ENCODE measurements at places on chromosomes 2 and 18. TPM values are rescaled to one million over a fixed set of nuclear protein-coding genes. Genes with fewer than 3 reads are reported as not detected.

DNA sequence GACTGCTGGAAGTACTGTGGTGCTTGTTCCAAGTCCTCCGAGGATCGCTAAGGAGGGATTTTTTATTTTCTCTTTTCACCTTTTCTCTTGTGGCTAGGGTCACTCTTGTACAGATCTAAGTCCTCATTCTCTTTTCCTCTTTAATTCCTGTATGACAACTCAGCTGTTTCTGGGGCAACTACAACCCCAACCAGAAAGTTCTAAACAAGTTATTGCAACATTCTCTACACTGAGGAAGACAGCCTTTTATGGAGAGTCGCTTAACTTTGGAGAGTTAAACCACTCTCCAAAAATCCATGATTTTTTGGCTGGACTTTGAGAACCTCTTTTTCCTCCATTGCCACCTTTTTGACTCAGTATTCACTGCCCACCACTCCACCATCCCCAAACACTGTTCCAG lies 74.0 kb upstream of the SESTD1 start:
- no peak for DNase-seq

DNA sequence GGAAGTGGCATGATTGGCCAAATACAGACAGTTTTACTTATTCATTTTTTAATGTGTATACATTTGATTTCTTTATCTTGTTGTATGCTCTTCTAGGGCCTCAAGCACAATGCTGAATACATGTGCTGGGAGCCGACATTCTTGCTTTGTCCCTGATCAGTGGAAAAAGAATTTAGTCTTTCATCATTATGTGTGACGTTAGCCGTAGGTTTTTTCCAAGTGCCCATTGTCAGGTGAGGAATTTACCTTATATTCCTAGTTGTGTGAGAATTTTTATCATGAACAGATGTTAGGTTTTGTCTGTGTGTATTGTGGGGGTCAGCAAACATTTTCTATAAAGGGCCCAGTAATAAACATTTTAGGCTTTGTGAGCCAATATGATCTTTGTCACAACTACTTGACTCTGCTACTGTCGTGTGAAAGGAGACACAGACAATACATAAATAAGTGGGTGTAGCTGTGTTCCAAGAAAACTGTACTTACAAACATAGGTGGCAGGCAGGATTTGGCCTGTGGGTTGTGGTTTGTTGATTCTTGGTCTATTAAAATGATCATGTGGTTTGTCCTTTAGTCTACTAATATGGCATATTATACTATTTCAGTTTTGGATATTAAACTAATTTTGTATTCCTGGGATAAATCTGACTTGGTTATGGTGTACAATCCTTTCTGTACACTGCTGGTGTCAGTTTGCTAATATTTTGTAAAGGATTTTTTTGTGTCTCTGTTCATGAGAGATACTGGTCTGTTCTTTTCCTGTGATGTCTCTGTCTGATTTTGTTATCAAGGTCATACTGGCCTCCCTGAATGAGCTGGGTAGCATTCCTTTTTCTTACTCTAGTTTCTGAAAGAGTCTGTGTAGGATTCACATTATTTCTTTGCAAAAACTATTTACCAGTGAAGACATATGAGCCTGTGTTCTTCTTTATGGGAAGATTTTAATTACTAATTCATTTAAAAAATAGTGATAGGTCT lies 132.2 kb upstream of the SMAD7 start:
- DNase-seq: no peak

DNA sequence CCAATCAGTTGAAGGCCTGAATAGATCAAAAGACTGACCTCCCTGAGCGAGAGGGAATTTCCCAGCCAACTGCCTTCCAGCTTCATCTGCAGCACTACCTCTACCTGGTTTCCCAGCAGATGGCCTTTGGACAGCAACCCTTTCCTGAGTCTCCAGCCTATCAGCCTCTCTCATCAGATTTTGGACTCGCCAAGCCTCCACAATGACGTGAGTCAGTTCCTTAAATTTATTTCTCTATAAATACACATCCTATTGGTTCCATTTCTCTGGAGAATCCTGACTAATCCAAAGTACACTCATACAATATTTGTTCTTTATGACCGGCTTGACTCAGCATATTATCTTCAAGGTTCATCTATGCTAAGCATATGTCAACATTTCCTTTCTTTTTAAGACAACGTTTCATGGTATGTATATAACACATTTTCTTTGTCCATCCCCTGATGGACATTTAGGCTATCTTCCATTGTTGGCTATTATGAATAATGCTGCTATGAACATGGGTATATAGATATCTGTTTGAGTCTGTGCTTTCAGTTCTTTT lies 294.6 kb downstream of the LRATD1 start:
- no peak for DNase-seq

DNA sequence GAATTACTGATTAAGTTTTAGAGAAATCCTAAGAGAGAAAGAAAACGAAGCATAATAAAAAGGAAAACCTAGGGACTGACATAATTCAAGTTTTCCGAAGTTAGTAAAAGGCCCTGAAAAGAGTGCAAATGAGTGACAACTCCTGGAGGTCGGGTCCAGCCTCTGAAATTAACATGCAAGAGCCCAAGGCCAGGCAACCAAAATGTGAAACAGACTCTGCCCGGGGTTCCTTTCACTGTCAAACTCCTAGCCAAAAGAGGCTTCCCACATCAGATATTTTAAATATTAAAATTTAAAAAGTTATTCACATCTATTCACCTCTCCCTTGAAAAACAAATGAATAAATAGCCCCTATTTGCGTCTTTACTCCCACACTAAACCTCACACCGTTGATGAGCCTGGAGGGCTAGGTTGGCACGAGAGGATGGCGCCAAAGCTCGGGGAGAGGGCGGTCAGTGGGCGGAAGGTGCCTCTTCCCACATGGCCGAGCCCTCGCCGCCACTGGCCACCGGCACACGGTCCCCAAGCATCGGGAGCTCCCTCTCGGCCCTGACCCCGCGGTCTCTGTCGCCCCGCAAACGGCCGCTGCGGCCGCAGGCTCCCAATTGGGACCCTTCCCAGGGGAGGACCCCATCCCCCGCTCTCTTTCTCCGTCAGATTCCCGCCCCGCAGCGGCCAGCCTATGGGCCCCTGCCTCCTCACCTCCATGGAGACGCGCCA lies 630 bp downstream of the PPM1G start:
- no peak for DNase-seq

DNA sequence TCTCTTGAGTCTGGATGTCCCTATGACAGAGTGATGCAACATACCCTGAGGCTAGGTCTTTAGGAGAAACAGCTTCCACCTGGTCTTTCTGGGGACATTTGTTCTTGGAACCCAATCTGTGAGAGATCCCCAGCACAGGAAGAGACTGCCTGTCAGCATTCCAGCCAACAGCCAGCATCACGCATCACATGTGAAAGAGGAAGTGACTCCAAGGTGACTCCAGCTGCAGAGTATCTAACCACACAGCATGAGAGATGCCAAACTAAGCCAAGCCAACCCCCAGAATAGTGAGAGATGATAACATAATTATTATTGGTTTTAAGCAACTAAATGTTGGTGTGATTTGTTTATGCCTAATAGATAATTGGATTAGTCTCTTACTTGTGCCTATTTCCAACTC lies 35.7 kb downstream of the C18orf63 start:
- no peak for DNase-seq

DNA sequence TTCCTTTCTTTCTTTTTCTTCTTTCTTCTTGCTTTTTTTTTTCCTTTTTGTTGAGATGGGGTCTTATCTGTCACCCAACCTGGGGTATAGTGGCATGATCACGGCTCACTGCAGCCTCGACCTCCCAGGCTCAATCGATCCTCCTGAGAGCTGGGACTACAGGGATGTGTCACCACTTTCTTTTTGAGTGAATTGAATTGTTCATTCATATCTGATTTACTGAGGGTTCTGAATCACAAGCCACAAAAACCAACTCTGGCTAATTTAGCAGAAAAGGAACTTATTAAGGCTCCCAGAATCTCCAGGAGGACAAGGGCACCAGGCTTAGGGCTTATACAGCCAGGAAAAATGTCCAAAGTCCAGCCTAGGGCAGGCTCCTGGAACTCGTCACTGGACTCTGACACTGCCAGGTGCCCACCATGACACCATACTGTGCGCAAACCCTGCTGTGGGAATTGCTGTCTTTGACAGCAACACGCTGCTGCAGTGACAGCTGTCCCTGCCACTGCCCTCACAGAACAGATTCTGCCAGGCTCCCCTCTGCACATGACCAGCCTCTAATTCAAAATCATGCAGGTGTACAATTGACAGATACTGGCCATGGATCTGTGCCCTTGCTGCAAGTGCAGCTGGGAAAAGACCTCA lies 42.9 kb upstream of the EML6 start:
- no peak for DNase-seq

ANXA4 gene
- polyA plus RNA-seq: 62.7 TPM

SNTG2 gene
- 4.4 TPM for polyA plus RNA-seq
